ENCODE measurements at places on chromosomes 3 and 15.

DNA sequence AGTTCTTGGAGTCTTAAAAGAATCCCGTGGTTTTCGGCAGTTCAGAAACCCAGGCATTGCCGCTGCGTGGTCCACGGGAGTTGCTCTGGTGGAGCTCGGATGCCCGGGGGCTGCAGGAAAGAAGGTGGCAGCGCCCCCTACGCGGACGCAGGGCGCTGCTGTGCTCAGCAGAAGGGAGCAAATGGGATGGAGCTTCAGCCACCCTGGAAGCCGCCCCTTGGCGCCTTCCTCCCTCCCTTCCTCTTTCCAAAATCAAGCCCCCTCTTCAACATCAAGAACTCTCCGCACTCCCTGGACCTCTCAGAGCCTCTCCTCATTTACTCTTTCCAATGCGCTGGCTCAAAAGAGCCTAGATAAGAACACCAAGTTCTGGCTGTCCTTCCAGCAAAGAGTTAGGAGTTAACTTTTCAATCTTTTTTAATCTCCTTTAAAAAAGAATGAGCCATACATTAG is 880 bp upstream of the CHRNA7 start:
- DNase-seq = no peak

DNA sequence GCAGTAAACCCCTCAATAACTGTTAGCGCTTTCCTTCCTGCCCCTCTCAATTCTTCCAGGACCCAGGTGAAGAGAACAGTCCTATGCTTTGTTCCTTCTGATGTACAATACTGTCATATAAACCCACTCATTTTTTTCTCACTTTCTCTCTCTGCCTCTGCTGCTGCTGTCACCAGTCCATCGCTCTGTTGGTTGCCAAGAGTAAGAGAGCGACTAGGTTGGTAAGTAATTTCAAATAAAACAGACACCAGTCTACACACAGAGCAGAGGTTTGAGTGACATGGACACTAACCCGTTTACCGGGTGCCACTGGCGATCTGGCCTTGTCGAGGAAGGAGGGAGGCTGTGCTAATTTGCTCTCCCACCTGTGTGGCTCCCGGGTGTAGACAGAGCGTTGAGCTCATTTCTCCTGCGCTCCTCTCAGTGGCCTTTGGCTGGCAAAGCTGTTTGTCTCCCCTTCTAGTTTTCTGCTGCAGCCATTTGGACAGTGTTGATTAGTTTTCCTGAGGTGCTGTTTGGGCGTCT is 215.4 kb downstream of the THSD4 start:
- DNase-seq = no peak

- no peak for DNase-seq
Measured at GRCh38 chr3:162175878-162176277, 679.3 kb downstream of the OTOL1 start.

GRCh38 chr3:174440253-174440701 is 418.9 kb upstream of the NAALADL2 start:
- DNase-seq = no peak

Data from CD8-positive, alpha-beta memory T cell (primary cell).